ENCODE measurements at places on chromosomes 13 and 19. TPM values are rescaled to one million over a fixed set of nuclear protein-coding genes. Genes with fewer than 3 reads are reported as not detected.

C19orf18 gene
- not detected for total RNA-seq

LIM2 gene
- total RNA-seq = not detected

MYO16 gene
- not detected for total RNA-seq

SLC10A2 gene
- not detected for total RNA-seq

ETV2 gene
- total RNA-seq = 0.46 TPM

MED25 gene
- 23.1 TPM for total RNA-seq

POLR1G gene
- 24.6 TPM for total RNA-seq

- DNase-seq = no peak
These were observed 103.5 kb upstream of the SPRY2 start for GRCh38 chr13:80444240-80445015.

DNA sequence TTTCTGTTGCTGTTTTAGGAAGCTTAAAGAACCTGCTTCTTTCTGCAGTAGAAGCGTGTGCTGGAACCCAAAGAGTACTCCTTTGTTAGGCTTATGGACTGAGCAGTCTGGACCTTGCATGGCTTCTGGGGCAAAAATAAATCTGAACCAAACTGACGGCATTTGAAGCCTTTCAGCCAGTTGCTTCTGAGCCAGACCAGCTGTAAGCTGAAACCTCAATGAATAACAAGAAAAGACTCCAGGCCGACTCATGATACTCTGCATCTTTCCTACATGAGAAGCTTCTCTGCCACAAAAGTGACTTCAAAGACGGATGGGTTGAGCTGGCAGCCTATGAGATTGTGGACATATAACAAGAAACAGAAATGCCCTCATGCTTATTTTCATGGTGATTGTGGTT, 103.1 kb downstream of the TNFRSF19 start:
- peak; percentile 96 for DNase-seq

- no peak for DNase-seq
These were observed 913 bp downstream of the MZF1 start for GRCh38 chr19:58572026-58572817.

DNA sequence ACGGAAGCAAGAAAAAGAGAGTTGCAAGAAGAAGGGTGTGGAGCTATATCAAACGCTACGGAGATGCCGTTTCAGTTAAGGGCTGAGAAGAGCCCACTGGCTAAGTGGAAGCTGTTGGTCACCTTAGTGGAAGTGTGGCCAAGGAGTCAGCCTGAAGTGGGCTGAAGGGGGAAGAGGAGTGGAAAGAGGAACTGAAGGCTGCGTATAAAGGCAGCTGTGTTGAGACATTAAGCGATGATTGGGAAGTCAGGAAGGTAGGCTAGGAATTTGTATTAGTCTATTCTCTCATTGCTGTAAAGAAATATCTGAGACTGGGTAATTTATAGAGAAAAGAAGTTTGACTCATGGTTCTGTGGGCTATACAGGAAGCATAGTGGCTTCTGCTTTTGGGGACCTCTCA, 14.1 kb upstream of the FRY start:
- DNase-seq = no peak

DNA sequence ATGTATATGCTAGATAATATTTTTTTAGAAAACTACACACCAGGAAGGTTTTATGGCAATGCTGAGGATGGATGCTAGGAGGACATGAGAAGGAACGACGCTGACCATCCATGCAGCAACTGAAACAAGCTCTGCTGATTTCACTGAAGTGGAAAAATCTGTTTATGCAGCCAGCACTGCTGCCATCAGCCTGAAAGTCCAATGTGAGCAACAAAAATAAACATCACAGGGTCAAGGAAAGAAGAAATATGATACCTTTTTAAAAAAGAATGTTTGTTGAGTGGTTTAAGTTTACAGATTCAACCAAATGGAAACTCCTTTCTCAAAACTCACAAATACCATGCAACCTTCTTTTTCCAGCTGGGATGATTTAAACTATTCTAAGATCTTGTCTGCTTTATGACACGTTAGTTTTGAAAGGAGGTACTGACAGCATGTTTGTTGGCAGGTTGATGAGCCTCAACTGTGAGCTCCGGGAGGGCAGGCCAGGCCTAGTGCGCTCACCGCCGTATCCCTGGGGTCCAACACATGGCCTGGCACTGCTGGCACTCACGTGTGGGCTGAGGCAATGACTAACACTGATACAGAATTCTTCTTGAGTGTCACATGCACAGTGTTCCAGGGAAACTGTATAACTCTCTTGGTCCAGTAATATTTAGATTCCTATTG, 46.8 kb downstream of the LATS2 start:
- peak; percentile 87 for DNase-seq

DNA sequence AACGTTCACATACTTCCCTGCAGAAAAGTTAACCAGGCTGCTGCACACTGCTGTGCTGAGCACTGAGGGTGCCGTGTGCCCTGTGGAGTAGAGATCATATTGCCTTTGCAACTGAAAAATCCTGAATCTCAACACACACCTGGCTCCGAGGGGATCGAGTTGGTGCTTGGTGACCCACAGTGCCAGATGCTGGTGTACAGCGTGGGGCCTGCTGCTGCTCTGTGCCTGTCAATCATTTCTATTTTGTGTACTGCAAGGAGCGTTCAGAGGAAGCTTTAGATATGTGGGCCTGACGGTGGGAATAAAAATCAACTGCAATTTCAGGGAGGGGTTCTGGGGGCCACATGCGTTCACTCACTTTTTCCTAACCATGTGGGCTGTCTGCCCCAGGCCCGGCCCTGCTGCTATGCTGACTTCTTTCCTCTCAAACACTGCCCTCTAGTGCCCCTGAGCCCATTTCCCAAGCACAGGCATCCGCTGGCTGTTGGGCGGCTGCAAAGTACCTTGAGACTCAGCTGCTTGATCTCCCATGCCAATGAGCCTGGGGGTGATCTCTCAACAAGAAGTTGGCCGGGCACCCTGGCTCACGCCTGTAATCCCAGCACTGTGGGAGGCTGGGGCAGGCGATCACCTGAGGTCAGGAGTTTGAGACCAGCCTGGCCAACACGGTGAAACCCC, 9.7 kb upstream of the LENG8 start:
- no peak for DNase-seq

DNA sequence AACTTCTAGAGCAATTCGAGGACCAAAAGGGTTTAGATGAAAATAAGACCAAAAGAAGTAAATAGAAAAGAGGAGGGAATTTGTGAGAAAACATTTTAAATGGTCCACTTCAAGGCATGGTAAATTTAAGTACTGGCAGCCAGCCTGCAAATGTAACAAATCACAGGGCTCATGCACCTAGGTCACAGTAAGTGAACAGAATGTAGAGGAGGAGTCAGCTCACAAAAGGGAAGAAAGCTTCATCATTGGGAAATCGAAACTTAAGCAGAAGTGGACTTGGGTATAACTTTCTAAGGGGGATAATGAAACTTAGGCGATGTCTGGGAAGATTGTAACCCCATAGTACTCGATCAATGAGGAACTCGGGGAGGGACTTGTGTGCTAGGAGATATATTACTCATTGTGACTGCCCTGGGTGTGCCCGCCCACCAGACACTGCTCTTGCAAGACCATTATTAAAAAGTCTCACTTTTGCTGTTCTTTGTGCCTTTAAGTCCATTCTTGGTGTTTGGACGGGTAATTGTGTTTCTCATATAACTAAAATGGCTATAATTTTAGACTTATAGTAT, 1053.6 kb upstream of the MIR17HG start:
- DNase-seq = peak; percentile 16

DNA sequence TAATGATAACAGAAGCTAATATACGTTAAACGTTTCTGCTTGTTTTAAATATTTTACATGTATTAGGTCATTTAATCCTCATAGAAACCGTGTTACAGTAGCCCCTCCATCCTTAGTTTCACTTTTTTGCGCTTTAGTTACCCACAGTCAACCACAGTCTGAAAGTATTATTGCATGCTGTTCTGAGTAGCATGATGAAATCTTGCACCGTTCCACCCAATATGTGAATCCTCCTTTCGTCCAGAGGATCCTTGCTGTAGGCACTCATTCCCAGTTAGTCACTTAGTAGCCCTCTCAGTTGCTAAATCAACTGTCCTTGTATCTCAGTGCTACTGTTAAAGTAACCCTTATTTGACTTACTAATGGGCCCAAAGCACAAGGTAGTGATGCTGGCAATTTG, 257.8 kb downstream of the ENOX1 start:
- no peak for DNase-seq

All from LHCN-M2 (cell line).